ENCODE measurements at places on chromosomes 13 and 19.

DNA sequence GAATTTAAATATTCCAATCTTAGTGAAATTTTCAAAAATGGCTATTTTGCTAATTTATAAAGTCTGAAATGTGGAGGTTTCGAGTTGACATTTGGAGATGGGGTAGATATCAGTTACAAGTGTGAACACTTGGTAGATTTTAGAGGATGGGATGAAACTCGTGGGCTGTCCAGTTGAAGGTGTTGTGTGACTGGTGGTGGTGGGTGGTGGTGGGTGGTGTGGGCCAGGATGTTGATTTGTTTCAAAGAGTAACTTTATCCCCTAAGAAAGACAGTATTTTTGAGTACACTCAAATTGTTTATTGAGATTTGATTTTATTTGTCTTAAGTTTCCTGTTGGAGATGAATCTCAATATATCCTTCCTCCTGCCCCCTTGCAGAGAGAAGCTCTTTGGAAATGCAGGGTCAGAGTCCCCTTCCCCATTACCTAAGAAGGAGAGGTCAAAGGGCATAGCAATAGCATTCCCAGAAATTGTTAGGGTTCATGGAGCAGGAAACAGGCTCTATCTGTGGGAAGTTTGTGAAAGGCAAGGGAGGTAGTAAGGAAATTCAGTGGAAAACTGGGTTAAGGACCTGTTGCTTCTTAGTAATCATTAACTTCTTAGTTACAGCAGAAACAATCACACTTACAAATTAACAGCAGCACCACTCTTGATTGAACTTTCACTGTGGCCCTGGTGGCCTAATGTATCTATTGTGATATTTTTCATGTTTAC lies 133.6 kb upstream of the RNF113B start:
- DNase-seq, result no peak

GRCh38 chr13:111944171-111944583 lies 122.8 kb upstream of the SOX1 start:
- DNase-seq, result no peak

- DNase-seq, result no peak
Measured at GRCh38 chr13:28128926-28129325, 9.4 kb upstream of the PAN3 start.

DNA sequence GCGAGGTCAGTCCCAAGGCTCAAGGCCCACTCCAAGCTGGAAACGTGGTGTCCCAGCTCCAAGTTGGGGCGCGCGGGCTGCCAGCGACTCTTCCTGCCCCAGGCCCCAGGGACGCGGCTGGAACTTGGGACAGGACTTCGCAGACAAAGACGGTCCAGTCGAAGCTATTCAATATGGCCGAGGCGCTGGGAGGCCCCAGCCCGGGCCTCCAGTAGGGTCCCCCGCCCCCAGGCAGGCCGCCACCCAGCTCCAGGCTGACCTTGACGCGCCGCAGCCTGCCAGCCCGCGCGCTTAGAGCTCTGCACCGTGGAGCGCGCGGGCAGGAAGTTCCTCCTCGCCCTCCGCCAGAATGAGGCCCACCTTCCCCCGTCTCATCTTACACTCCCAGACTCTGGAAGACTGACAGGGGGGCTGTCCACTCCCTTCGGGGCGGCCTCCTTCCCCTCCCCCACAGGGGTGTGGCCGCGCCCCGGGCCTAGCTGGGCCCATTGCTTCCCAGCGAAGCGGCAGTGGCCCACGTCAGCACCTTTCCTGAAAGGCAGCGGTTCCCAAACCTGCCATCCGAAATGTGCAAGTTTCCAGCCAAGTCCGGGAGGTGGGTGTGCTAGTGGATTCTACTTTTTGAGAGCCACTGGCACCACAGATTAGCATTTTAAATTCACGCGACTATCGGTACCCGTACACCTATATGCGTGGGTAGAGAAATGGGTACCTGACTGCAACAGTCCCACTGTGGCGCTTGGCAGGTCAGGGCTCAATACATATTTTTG lies at the start of gene CCDC8:
Gene CCDC8 (minus strand): TSS at position 303 of the 770 bp plus-strand sequence. CDS start 754 bp downstream, outside the sequence.
- DNase-seq, result no peak

DNA sequence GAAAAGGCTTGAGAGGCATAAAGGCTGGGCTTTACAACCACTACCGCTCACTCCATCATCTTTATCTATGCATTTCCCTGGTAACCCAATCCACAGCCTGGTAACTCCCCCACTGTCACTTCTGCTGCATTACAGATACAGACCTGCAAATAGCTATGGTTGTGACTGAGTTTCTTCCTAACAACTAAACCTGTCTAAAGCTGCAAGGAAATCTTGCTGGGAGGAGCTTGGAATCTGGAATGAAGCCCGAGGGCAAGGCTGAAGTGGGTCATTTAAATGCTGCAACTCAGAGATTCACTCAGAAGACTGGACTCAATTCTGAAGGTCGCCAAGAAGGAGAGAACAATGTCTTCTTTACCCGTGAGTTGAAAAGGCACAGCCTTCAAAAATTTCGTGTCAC lies at the start of gene LGALS13:
Gene LGALS13 (plus strand): TSS at position 301 of the 400 bp plus-strand sequence. CDS start 45 bp downstream, at position 346.
- DNase-seq, result no peak

GRCh38 chr13:105395041-105395440 lies 1140.4 kb downstream of the EFNB2 start:
- no peak for DNase-seq

- DNase-seq, result no peak
Measured at GRCh38 chr13:74625541-74625940, 491.3 kb upstream of the KLF12 start.

- DNase-seq, result no peak
Measured at GRCh38 chr19:41535029-41535622, 40.8 kb upstream of the CEACAM21 start.

DNA sequence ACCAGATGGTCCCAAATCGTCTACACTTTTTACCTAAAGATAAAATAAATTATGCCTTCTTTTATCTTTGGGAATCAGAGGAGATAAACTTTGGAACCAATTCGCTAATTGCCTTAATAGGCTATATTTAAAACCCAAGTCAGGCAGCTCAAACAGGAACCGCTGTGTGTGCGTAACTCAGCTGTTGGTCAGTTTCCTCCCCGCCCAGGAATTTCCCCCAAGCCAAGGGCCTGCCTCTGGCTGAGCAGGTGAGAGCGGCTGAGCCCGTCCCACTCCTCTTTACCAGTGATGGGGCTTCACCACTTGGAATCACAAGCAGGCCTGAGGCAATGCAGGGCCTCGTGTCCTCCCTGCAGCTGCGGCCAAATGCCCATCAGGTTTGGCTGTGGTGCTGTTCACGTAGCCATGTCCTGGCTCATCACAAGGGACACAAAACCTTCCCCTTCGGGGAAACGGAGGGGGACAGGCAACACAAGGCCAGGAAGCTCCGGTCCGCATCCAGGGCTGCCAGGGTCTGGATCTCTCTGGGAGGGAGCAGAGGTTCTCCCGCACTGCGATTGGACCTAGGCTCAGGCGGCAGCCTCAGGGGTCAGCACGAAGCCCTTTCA lies 503 bp upstream of the SLC7A9 start:
- DNase-seq, result no peak

- peak; percentile 98 for DNase-seq
Measured at GRCh38 chr19:17855280-17856152, 4.2 kb upstream of the RPL18A start.

DNA sequence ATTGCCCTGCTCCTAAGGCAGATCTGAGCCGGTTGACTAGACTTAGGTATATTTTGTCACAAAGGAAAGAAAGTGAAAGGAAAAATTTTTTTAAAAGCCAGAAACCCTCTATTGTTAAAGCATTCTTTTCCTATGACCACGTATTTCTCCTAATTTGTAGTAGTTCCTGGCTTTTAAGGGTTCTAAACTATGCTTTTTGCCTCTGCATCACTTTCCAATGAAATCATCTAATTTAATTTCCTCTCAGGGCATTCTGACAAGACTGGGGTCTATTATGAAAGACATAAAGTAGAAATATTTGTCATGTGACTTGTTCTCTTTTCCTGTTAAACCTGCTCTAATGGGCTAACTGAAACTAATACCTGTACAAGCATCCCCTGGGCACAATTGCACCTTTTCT lies 233.0 kb upstream of the PRR20A start:
- DNase-seq, result no peak

DNA sequence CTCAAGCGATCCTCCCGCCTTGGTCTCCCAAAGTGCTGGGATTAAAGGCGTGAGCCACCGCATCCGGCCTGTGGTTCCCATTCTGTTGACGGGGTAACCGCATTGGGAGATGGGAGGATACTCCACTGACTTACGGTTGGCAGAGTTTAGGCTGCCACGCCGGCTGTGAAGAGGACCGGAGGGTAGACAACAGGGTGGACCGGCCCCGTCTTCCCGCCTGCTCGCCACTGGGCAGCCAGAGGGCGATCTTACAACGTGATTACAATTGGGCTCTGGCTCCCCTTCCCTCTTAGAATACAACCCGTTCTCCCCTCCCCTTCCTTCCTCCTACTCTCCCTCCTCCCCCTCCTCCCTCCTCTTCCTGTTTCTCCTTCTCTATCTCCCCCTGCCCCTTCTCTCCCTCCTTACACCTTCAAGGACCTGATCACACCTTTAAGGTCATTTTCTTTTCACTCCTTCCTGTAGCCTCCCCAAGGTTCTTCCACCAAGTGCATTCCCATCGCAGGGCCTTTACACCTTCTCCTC lies 957 bp upstream of the CCDC194 start:
- peak; percentile 62 for DNase-seq

DNA sequence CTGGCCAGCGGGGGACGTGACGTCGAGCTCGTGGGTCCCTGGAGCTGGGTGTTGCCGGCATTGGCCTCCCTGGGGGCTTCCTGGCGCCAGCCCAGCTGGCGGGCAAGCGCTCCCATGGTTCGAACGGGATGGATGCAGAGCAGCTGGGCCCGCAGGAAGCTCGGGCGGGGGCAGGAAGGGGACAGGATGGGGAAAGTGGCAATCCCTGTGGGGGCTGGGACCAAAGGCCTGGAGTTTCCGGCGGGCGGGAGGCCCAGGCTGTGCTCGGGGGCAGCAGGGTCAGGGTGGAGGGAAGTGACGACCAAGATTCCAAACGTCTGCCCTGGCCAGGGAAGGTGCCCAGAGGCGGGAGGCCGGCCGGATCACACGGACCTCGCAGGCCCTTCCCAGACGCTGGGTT lies 19.3 kb downstream of the PALM start:
- no peak for DNase-seq

- no peak for DNase-seq
Measured at GRCh38 chr13:49258089-49258796, 10.5 kb downstream of the CDADC1 start.

DNA sequence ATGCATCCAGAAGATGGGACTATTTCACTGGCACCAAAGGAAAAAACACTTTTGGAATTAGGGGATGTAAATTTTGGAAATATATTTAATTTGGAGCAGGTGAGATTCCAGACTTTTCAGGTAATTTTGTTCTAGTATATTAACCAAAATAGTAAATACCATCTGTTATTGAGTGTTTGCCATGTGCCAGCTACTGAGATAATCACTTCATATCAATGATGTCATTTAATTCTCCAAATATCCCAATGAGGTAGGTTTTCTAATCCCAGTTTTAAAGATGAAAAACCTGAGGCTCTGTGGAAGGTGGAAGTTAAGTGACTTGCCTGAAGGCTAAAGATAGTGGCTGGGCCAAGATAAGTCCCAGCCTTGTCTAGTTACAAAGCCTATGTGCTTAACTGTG lies 95.2 kb downstream of the TDRD3 start:
- DNase-seq, result no peak

DNA sequence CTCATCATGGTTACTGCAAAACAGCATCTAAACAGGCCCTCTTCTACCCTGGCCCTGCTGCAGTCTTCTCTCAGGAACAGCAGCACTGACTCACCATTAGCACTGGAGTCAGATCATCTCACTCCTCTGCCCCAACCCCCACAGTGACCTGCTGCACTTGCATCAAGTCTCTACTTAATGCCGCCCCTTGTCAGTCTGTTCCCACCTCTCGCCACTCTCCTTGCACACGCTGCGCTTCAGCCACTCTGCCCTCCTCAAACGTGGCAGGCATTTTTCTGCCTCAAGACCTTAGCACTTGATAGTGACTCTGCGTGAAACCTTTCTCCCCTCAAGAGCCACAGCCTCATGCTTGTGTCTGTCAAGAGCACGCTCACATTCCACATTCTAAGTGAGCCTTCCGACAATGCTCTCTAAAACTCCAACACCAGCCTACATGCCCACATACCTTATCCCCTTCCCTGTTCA lies 22.1 kb downstream of the MIPEP start:
- DNase-seq, result no peak

GRCh38 chr19:19475849-19476828 lies 39.2 kb downstream of the TSSK6 start:
- DNase-seq, result no peak

- DNase-seq, result no peak
Measured at GRCh38 chr13:100361504-100361903, 227.1 kb downstream of the GGACT start.

- no peak for DNase-seq
Measured at GRCh38 chr13:70795484-70795883, 687.2 kb upstream of the KLHL1 start.

DNA sequence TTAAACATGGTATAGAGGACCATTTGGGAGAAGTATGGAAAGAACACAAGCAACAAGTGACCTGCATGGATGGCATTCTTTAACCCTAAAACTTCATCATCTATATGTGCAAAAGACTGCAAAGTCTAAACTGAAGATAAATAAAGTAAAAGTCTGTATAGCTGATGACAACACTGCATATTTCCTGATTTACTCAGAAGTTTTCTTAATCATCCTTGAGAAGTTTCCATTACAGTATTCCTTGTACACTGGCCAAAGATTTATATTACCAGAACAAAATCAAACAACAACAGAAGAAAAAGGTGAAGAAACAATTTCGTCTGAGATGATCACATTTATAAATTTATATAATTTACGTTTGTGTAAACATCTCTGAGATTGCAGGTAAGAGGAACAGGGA lies 805.7 kb downstream of the PCDH9 start:
- no peak for DNase-seq

GRCh38 chr19:31575846-31576335 lies 226.7 kb upstream of the TSHZ3 start:
- DNase-seq, result no peak

GRCh38 chr19:16726916-16727315 lies 7.3 kb downstream of the NWD1 start:
- no peak for DNase-seq

- no peak for DNase-seq
Measured at GRCh38 chr13:44489751-44490150, 86.4 kb downstream of the TSC22D1 start.

- no peak for DNase-seq
Measured at GRCh38 chr13:74424455-74424854, 290.3 kb upstream of the KLF12 start.

DNA sequence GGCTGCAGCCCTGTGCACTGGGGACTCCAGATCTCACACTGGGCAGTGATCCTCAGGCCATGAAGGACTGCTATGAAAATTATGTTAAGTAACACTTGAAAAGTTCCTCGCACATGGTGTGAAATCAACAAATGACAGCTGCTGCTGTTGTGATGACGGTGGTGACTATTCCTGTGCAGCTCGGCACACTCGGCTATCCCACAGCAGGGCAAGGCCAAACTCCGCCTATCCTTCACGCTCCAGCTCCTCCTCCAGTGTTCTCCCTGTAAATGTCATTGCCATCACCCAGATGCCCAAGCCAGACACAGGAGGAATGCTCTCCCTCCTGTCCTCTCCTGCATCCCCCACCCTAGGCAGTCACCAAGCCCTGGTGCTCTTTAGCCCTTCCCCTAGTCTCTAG lies 31.3 kb downstream of the GRIK5 start:
- DNase-seq, result no peak

- DNase-seq, result no peak
Measured at GRCh38 chr19:15279326-15279904, 47.2 kb upstream of the EPHX3 start.

GRCh38 chr19:6059396-6059947 lies 50.8 kb downstream of the RFX2 start:
- DNase-seq, result no peak
